Upper lobe of right lung (tissue), 1 donor: ENCODE measurements at places on chromosomes 16 and 17.

- no peak for DNase-seq
These were observed 320.7 kb downstream of the MAP2K4 start for GRCh38 chr17:12341328-12341727.

GRCh38 chr16:86662195-86662594 lies 83.8 kb downstream of the FOXL1 start:
- no peak for DNase-seq

GRCh38 chr16:17743158-17743557 lies 272.4 kb upstream of the XYLT1 start:
- DNase-seq: no peak

DNA sequence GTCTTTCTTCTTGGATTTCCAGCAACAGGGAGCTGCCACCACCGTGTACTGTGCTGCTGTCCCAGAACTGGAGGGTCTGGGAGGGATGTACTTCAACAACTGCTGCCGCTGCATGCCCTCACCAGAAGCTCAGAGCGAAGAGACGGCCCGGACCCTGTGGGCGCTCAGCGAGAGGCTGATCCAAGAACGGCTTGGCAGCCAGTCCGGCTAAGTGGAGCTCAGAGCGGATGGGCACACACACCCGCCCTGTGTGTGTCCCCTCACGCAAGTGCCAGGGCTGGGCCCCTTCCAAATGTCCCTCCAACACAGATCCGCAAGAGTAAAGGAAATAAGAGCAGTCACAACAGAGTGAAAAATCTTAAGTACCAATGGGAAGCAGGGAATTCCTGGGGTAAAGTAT lies 389.0 kb downstream of the MAF start:
- no peak for DNase-seq

GRCh38 chr17:79407385-79407784 lies 203.5 kb downstream of the RBFOX3 start:
- DNase-seq: no peak

GRCh38 chr17:59266745-59267144 lies 46.4 kb downstream of the GDPD1 start:
- no peak for DNase-seq

DNA sequence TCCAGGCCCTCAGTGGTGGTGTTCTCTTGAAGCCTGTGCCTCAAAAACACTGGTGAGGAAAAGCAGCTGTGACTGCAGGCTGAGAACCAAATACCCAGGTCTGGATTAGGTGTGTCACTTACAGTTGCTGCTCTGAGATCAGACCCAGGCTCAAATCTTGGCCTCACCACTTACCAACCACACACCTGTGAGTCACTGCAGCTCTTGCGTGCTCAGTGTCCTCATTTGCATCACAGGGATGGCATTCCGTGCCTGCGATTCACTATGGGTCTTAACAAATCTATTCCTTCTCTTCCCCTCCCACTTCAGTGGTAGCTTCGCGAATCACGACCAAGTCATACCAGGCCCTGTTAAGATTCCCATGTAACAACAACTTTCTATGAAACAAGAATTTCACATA lies 233.4 kb upstream of the HSBP1 start:
- DNase-seq: no peak

DNA sequence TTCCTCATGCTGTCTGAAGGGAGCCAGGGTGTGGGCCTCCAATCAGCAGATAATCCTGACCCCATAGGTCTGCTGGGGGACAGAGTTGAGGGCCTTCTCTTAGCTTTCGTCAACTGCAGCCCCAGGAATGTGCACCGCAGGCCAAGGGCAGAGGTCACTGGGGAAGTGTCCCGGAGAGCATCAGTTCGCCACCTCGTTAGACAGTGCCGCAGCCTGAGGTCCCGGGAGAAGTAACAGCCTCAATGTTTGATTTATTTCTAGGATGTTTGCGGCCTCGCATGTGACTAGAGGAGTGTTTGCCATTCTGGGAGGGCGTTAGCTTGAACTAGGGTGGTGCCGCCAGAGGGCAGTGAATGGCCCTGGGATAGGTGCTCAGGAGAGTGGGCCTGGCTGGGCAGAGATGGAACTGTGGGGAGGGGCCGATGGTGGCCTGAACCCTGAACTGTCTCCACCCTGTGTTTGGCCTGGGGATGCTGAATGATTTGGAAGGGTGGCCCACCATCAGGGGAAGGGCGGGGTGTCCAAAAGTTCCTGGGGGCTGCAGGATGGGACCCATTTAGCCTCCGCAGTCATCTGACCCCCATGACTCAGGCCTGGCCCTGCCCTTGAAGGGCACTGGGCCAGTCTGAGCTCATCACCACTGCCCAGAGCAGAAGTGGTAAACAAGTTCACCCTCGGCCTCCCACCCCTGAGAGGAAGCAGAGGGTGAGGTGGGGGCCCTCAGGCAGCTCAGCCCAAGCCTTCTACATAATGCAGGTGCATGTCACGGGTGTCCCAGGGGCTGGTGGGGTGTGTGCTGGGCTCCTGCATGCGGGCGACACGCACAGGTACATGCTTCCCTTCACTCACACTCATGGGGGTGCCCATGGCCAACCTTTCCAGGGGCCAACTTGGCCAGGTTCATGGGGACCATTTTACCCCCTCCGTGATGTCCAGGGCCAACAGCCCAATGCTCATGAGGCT lies 12.4 kb upstream of the TAC4 start:
- DNase-seq: peak; percentile 72

DNA sequence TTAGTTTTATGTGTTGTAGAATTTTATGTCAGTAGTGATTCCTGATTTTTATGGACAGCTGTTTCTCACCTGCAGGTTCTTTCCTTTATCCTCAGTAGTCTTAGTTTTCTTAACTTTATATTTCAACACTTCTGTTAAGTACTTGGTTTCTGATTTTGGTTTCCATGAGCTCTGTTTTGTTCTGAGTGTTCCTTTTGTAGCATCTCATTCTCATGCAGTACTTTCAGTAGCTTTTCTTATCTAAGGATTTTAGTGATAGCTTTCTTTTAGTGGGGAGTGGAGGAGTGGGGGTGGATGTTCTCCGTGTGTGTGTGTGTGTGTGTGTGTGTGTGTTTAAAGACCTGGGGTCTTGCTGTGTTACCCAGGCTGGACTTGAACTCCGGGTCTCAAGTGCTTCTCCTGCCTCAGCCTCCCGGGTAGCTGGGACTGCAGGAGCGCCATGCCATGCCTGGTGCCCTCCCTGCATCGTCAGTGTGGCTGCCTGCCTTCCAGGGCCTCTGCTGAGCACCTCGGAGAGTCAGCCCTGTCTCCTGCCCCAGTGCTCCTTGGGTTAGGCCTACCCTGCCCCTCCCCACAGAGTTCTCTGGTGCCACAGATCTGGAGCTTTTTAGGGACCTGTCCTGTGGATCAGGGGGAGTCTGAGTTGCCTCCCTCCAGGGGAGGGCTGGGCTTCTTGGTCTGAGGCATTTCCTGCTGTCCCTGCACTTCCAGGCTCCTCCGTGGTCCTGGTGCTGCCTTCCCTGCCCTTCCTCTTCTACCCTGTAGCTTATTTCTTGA lies 4.3 kb upstream of the ZNF750 start:
- no peak for DNase-seq

DNA sequence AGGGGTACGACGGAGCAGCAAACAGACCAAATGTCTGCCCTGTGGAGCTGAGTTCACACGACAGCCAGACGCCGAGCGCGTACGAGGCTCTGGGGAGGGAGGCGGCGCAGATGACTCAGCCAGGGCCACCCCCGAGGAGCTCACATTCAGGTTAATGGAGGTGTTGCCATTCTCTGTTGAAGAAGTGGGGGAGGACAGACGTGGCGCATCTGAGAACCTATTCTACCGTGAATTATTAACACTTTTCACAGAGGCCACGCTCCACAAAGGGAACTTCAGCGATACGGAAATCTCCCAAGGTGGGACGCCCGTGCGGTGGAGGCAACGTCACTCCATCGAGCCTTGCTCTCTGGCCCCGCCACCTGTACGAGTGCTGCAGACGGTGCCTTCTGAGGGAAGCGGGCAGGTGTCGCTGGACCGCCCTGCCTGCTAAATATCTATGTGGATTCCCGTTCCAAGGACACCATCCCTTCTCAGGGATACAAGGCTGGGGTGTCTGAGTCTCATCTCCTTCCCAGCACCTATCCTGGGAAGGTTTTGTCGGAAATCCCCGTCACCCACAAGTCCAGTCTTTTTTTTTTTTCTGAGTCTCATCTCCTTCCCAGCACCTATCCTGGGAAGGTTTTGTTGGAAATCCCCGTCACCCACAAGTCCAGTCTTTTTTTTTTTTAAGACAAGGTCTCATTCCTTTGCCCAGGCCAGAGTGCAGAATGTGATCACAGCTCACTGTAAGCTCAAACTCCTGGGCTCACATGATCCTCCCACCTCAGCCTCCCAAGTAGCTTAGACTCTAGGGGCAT lies 19.0 kb downstream of the ABR start:
- no peak for DNase-seq

DNA sequence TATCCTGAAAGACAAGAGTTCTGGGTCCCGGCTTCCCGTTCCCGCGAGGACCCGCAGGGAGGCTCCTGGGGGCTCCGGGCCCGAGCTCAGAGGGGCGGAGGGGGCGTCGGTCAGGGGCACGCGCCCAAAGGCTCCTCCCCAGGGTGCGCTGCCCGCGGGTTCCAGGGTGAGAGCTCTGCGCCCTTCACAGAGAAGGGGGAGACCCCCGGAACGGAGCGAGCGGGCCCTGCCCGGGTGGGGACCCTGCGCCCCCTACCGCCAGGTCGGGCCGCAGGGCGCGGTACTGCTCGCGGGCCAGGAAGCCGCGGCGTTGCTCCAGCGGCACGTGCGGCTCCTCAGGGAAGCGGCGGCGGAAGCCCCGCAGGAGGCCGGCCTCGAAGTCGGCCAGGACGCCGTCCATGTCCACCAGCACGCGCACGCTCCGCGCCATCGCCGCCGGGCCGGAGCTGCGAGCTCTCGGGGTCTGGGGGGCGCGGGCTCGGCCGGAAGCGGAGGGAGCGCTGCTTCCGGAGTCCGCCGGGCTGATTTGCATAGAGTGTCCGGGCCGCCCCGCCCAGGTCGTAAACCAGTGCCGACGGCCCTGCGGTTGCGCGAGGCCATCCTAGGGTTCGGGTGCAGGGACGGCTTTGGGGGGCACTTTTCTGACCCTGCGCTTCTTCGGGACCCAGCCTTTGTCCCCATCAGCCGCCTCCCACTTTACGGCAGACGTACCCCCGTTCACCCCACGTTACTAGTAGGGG lies at the start of gene NT5C:
NT5C (minus strand) TSS at position 465 of the 740 bp plus-strand sequence; CDS start at position 430, 35 bp downstream.
- peak; percentile 93 for DNase-seq

GRCh38 chr17:79000396-79001189 lies 9.0 kb downstream of the CANT1 start:
- no peak for DNase-seq

GRCh38 chr16:27746076-27746855 lies 196.3 kb downstream of the KATNIP start:
- DNase-seq: no peak

DNA sequence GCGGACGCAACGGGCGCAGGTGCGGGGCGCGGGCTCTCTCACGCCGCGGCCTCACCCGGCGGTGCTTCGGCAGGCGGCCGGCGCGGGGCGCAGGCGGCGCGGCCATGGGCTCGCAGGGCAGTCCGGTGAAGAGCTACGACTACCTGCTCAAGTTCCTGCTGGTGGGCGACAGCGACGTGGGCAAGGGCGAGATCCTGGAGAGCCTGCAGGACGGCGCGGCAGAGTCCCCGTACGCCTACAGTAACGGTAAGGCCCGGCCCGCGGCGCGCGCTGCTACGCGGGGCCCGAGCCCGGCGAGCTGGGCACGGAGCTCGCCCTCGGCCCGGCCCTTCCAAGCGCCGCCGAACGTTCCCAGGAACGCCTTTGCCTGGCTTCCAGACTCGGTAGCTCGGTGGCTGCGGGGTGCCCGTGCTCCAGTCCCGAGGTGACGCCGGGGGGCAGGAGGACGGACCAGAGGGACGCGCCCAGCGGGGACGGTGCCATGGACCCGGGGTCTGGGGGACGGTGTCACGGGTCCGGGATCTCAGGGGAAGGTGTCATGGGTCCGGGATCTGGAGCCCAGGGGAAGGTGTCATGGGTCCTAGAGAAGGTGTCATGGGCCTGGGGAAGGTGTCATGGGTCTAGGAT lies 435 bp downstream of the RAB40C start:
- peak; percentile 80 for DNase-seq

- peak; percentile 63 for DNase-seq
These were observed 20.3 kb downstream of the ANKRD40 start for GRCh38 chr17:50687200-50688066.

DNA sequence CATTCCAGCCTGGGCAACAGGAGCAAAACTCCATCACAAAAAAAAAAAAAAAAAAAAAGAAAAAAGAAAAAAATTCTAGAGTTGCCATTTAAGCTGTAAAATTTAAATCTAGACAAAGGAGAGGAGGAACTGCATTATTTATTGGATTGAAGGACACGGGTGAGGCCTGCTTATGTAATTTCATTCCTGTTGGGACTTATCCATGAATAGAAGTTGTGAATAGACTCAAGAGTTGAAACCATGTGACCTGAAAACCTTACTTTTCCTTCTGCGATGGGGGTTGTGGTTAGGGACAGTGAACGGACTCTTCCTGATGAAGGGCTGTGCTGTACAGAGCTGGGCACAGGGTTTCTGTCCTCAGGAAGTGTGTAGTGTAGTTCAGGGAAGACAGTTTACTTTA lies 22.5 kb downstream of the BANP start:
- no peak for DNase-seq

DNA sequence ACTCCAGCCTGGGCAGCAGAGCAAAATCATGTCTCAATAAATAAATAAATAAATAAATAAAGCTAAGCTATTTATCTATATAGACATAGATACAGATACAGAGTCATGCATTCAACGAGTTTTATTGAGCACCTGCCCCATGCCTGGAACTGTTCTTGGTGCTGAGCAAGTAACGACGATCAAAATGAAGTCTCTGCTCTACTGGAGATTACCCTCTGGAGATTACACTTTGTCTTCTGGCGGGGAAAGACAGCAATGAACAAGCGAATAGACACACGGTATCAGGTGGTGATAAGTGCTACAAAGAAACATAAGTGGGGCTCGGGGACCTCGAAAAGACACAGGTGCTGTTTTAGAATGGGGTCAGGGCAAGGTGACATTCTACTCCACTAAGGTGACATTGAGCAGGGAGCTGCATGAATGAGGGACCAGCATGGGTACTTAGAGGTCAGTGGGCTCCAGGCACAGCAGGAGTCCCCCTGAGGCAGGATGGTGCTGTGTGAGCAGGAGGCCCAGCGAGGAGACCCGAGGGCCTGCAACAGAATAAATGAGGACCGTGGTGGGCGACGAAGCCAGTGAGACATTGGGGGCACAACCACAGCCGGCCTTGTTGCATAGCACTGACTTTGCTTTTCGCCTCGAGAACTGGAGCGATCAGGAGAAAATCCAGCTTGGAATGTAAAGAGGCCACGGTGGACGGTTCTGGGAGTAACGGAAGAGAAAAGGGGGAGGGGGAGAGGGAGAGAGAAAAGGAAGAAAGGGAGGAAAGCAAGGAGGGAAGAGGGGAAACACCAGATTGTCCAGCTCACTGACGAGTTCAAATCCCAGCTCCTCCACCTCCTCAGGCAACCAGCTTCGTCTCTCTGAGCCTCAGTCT lies 42.4 kb upstream of the MEAK7 start:
- no peak for DNase-seq
